ENCODE measurements at places on chromosomes 3 and 15.

- DNase-seq = peak; percentile 46
Measured at GRCh38 chr15:76967067-76967466, 27.9 kb upstream of the PSTPIP1 start.

- DNase-seq = peak; percentile 35
Measured at GRCh38 chr15:89490081-89490813, 6.1 kb downstream of the RHCG start.

GRCh38 chr3:141089339-141090152, 38.4 kb downstream of the SPSB4 start:
- DNase-seq = peak; percentile 77

- DNase-seq = peak; percentile 92
Measured at GRCh38 chr15:75200765-75201615, 692 bp upstream of the C15orf39 start.

- DNase-seq = no peak
Measured at GRCh38 chr15:63322541-63322940, 45.1 kb downstream of the APH1B start.

GRCh38 chr15:95883064-95883463, 447.4 kb upstream of the NR2F2 start:
- no peak for DNase-seq

DNA sequence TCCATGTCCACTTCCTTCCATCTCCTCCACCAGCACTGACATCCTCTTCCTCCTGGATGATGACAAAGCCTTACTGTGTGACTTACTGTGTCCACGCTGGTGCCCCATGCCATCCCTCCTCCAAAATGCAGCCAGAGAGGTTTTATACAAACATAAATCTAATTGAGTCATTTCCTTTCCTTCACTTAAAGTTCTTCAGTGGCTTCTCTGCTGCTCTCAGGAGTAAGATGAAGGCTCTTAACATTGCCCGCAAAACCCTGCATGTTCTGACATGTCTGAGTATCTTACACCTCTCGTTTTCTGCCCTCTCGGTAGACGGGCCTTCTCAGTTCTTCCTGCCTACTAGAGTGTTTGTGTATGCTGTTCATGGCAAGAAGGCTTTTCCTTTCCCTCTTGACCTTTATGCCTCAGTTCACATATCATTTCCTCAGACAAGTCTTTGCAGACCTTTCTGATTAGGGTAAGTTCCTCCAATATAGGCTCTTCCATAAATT, 175.5 kb downstream of the CFAP20DC start:
- no peak for DNase-seq

- DNase-seq = no peak
Measured at GRCh38 chr15:32908872-32909271, 191.1 kb downstream of the GREM1 start.

DNA sequence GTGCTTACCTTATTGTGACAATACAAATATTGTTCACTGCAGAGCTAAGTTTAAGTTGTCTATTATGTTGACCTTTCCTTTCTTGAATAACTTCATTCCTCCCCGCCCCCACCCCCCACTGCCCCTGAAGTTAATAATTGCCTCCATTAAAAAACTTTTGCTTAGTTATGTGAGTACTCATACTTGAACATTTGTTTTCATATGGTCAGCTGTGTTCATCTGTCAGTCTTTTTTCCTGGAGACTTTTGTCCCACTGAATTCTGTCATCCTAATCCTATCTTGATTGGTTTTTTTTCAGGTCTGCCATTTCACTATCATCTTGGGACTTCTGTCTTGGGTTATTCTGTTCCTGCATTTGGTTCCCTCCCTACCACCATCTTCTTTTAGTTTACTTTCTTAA, 8.5 kb downstream of the SLC25A36 start:
- DNase-seq = no peak

GRCh38 chr3:16388850-16389441, 123.9 kb downstream of the OXNAD1 start:
- DNase-seq = no peak

DNA sequence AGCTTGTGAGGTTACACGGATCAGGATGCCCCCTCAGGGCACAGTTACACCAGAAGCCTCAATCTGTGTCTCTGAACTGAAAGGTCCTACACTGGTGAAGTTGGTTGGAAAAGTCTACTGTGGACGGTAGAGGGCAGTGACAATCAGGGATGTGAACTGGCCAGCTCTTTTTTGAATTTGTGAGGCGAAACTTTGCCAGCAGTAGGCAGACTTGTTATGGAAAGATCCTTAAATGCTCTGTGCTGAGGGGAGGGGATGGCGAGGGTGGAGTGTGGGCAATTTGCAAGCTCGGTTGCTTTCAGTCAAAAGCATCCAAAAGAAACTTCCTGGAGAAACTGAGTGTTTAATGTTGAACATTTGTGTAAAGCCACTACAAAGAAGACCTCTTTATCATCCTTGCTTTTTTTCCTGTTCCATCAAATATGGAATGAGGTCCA, 127.4 kb upstream of the ABHD17C start:
- DNase-seq = peak; percentile 92

- no peak for DNase-seq
Measured at GRCh38 chr15:22958487-22959280, 21.5 kb downstream of the CYFIP1 start.

- no peak for DNase-seq
Measured at GRCh38 chr15:71437919-71438318, 322.6 kb downstream of the THSD4 start.

DNA sequence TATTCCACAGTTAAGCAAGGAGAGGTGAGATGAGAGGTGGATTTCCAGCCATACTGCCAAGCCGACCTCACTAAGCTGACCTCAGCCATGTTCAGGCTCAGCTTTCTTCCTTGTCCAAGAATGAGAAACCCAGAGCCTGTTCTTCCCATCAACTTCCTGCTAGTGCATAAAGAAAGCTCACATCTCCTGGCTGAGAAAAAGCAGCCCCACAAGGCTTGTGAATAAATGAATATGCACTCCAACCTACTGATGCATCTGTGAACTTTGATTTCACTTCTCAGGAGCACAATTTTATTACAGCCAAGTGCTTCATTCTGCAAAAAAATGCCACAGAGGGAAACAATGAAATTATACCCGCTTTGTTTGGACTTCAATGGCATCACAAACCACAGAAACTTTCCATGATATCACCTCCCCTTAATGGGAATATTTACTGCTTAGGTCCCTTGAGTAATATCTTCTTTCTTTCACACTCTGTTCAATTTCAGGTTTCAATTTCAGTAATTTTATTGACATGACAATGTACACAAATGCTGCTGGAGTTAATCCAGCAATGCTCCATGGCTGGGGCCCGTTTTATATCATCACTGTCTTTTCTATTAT, 437.0 kb upstream of the PPP2R3A start:
- no peak for DNase-seq

- DNase-seq = no peak
Measured at GRCh38 chr15:31402003-31402402, 75.4 kb downstream of the KLF13 start.

DNA sequence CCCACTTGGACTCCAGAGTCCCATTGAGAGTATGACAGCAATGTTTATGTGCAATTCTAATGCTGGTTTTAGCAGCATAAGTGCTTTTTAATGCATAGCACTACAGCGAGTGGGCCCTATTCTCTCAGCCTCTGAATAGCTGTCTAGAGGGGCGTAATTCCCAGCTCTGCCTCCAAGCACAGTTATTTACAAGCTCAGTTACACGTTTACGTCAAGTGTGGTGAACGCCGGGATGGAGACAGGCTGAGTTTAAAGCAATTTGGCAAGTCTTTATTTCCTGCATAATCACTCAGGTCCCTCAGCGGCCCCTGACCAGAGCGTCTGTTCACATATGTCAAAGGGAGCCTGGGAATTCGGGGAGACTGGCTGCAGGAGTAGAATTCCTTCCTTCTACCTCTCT, 43.9 kb downstream of the SOX14 start:
- DNase-seq = peak; percentile 80

- DNase-seq = no peak
Measured at GRCh38 chr3:35849963-35850362, 210.6 kb downstream of the ARPP21 start.
